ENCODE measurements at places on chromosomes 7 and 10.
A peak's percentile ranks its signal among the peaks of the same experiment; 100 is the strongest.

- DNase-seq = no peak
Observed at GRCh38 chr7:31249671-31250070, 90.9 kb downstream of the NEUROD6 start.

DNA sequence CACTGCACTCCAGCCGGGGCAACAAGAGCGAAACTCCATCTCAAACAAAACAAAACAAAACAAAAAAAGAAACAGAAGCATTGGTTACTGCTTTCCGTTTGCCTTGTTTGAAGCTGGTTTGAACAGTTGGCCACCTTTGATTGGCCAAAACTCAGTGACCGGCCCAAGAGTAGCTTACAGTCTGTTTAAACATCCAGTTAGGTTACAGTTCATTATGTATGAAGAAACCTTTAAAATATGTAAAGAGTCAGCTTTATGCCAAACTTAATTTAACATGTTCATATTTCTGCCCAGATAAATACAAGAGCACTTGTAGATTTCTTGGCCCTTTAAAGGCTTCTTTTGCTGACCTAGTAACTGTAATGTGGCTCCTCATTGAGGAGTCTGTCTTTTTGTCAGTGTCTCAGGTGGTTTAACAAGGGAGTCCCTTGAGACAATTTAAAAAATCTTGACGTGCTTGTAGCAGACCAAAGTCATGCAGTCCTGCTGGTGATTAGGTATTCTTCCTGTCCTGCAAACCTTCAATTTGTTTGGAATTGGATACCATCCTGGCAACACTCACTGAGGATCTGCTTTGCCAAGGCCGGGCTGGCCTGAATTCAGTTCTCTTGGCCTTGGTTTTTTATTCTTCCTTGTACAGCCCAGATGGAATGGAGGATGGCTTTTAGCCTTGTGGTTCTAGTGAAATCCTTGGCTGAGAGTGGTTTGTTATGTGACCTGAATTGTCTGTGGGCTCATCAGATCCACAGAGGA, 128.9 kb downstream of the PLXDC2 start:
- peak; percentile 62 for DNase-seq

GRCh38 chr7:16730937-16731336, 22.6 kb upstream of the TSPAN13 start:
- no peak for DNase-seq

DNA sequence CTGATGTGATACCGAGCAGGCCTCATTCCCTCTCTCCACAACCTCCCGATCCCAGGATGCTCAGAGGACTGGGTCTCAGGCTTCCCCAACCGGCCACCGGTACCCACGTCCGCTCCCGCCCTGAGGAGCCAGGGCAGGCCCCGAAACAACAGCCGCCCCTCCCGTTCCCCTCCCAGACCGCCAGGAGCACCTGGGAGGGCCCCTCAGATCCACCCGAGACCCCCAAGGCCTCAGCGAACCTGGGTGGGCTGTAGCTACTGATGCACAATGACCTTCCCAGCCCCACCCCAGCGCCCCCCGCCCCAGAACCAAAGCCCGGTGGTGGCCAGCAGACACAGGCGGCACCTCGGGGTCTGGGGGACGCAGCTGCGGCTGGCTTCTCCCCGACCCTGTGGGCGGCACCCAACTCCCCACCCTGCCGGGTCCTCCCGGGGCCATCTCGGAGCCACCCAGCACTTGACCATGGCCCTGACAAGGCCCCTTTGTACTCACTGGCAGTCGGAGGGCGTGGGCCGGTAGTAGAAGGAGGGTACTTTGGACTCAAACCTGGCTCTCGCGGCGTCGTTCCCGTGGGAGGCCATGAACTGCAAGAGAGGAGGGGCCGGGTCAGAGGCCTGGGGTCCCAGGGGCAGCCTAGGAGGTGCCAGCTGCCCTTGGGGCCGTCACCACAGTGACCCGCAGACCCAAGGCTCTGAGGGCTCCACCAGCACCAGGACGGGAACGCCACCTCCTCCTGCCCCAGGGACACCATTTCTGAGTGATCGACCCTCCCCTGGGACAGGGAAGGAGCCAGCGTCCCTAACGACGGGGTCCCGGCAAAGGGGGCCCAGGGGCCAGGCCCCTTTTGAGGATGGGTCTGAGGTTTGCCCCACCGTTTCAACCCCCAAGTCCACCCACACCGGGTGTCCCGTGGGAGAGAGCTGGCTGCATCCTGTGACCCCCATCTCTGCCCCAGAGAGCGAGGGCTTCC, 28.1 kb downstream of the ADAP1 start:
- DNase-seq = peak; percentile 15

- DNase-seq = no peak
Observed at GRCh38 chr10:61682323-61682722, 19.6 kb downstream of the CABCOCO1 start.

DNA sequence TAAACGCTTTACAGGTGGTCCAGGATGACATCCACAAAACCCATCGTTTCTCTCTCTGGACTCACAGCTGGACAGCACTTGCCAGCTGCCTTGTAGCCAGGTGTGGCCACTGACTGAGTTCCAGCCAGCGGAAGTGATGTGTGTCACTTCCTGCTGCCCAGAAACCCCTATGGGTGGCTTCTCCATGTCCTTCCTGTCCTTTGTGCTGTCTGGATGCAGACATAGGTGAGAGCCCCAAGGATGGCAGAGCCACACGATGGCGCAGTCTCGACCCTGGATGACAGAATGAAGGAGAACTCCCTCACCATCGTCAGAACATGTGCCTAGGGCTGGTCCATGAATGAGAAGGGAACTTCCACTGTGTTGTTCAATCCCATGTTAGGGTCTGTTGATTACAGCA, 22.1 kb downstream of the NMT2 start:
- no peak for DNase-seq

- no peak for DNase-seq
Observed at GRCh38 chr10:43417950-43418768, 9.2 kb upstream of the HNRNPF start.

GRCh38 chr10:33129141-33129995, 171.3 kb upstream of the ITGB1 start:
- peak; percentile 50 for DNase-seq

DNA sequence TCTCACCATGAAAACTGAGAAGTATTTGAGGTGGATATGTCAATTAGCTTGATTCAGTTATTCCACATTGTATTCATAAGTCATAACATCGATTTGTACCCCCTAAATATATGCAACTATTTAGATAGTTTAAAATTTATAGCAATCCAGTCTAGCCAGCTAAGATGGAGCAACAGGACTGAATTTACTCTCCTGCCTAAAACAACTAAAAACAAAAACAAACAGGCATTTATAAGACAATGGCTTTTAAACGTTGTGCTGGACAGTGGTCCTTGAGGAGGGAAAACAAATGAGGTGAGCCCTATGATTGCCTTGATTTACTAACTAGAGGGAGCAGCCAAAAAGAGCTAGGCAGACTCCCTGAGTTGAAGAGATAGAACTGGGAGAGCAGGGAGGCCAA, 814 bp upstream of the GPAM start:
- no peak for DNase-seq

Data from left ventricle myocardium inferior (tissue), 1 donor.